A549 treated with CpdA at 1 μM for 4 hours (cell line): ENCODE measurements at places on chromosomes 1 and 21. TPM values are rescaled to one million over a fixed set of nuclear protein-coding genes. Genes with fewer than 3 reads are reported as not detected.

The C1orf21 gene
- 6.4 to 12.0 TPM (median 8.4 TPM) in 5 replicates for total RNA-seq

The EIF2D gene
- 32.8 to 37.8 TPM (median 36.2 TPM) in 5 replicates for total RNA-seq

The TNFRSF4 gene
- total RNA-seq = 0.07 to 0.23 TPM (median 0.13 TPM) in 4 of 5 replicates, not detected in the other

The PPIAL4G gene
- total RNA-seq = not detected in 5 replicates

The NTMT2 gene
- not detected in 5 replicates for total RNA-seq

The KIF14 gene
- 7.9 to 13.1 TPM (median 11.6 TPM) in 5 replicates for total RNA-seq

The LRRC53 gene
- not detected in 5 replicates for total RNA-seq
